Stimulated activated CD4-positive, alpha-beta T cell treated with anti-CD3 and anti-CD28 coated beads, TNF-alpha, amount 100 ng/mL, for 1 hour (primary cell): ENCODE measurements at places on chromosomes 4 and X.

- DNase-seq, result no peak
Measured at GRCh38 chrX:65821721-65822496, 154.5 kb downstream of the MSN start.

DNA sequence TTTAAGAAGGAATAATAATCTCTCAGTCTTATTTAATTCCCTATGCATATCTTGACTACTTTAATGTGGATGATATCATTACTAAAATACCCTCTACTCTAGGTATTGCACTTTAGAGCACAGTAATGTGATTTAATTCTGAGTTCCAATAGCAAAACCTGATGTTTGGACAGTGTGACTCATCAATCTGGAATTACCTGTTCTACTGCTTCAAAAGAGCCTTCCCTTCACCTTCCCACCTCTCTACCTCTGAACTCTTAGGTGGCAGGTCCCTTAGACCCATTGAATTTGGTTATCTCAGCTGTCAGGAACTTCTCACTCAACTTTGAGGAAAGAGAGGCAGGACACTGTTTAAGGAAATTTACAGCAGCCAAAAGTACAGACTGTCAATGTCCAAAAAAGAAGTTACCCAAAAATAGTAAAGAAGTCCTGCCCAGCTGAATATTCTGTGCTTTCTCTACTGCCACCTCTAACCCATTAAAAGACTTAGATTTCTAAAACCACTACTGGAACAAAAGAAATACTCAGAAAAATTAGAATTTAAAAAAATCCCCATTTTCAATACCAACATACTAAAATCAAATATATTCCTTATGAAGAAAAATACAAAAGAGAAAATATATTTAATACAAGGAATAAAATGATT, 123.1 kb upstream of the GPM6A start:
- no peak for DNase-seq

- no peak for DNase-seq
Measured at GRCh38 chrX:23901805-23902204, 5.9 kb downstream of the APOO start.

GRCh38 chrX:79065696-79066095, 78.8 kb upstream of the GPR174 start:
- no peak for DNase-seq

DNA sequence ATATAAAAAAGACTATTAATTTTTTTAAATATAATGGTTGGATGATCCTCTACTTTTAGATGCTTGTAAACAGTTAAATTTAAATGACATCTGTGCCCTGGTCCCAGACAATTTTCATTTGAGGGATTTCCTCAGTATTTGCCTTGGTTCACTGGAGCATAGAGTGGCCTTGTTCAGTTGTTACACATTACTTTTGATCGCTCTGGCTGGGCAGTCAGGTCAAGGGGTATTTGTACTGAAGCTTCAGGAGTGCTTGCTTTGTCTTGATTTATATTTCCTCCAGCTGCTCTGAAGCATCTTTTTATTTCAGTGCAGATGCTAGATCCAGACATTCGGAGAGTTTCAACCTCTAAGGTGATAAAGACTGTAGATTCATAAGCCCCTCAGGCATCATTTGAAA, 50.0 kb downstream of the COMMD8 start:
- no peak for DNase-seq

DNA sequence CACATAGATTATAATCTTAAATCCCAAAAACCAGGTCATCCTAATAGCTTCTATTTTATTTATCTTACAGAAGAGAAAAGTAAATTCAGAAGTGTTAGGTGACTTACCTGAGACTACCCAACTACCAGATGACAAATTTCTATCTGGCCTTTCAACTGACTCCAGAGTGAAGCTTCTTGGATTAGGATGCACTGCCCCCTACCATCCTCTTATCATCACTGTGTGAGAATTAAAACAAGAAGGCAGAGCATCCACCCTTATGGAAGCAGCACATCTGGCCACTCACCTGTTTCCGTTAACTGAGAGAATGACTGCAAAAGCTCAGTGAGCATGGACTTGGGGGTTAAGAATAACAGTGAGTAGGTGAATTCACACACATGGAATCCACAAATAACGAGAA, 502.6 kb upstream of the TECRL start:
- no peak for DNase-seq

DNA sequence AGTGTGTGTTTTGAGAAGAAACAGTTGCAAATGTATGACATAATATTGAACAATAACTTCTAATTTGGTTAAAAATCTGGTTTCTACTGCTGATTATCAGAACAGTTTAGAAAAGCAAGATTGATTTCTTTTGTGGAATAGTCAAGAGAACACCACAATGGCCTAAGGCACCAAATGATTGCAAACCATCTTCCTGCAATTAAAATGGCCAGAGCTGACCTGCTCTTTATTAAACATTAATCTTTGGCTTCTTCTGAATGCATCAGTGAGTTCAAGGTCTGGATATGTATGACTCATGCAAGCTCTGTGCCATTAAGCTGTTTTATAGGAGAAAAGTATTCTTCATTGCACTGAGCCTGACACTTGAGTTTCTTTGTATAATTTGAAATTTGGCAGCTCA, 107.8 kb upstream of the PDHA2 start:
- DNase-seq, result no peak

DNA sequence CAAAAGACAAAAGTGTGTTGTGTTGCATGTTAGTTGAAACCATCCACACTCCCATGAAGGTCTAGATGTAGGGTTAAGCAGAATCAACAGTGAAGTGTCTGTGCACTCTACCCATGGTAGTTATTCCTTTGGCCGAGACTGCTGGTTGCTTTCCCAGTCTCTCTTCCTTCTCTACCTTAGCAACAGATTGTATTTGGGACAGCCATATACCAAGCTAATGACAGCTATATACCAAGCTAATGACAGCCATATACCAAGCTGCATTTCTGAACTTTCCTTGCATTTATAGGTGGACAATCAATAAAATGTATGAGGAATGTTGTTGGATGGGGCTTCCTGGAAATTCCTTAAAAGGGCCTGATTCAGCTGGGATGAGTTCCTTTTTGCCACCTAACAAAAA, 80.5 kb upstream of the ENPEP start:
- no peak for DNase-seq

DNA sequence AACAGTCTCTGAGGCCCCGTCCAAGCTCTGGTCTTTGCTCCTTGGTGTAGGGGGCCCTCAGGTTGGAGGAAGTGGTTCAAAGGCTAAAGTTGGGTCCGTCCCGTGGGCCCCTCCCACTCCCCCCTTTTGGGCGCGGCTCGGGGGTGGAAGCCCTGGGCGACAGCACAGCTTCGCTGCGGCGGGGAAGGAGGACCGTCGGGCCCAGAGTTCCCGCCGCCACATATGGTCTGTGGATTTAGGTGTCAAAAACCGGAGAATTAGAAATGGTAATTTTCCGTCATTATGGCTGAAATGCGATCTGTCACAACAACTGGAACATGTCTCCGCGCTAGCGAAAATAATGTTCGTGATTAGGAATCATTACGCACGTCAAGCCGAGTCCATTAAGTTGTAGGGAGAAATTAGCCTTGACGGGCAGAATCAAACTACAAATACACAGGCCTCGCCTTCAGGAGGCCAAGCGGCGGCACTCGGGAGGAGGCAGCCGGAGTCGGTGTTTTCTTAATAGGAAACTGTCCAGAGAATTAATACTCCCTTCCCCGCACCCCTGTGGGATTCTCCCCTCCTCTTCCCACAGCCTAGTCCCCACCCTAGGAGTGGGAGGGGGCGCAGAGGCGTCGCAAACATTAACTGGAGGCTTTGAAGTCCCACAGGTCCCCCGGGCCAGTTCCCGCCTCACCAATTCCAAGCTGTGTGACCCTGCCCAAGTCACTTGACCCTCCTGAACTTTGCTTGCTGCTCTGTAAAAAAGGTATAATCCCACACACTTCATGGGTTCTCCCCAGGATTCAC, 15.0 kb downstream of the NKX3-2 start:
- DNase-seq, result no peak
